Stimulated activated CD4-positive, alpha-beta T cell treated with anti-CD3 and anti-CD28 coated beads, TNF-alpha, amount 100 ng/mL, for 1 hour (primary cell): ENCODE measurements at places on chromosomes 1 and 21.

- DNase-seq: no peak
These were observed 47.7 kb downstream of the ELAVL4 start for GRCh38 chr1:50156241-50157010.

- DNase-seq: no peak
These were observed 1.4 kb downstream of the EIF4G3 start for GRCh38 chr1:21175324-21175669.

DNA sequence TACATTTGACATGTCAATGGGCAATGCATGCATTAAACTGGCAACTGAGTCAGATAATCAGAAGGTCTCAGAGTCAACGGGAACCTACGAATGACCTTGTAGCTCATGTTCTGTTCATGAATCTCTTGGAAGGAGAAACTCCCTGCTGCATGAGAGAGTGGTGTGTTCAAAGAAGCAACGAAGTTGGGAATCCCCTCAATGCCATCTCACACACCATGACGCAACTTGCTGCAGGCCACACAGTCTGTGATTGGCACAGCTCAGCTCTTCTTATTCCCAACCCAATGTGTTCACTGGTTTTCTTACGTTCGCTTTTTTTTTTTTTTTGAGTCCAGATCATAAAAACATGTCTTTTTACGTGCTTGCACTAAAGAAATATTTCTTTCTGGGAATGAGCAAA is 53.5 kb upstream of the PRDM2 start:
- no peak for DNase-seq

DNA sequence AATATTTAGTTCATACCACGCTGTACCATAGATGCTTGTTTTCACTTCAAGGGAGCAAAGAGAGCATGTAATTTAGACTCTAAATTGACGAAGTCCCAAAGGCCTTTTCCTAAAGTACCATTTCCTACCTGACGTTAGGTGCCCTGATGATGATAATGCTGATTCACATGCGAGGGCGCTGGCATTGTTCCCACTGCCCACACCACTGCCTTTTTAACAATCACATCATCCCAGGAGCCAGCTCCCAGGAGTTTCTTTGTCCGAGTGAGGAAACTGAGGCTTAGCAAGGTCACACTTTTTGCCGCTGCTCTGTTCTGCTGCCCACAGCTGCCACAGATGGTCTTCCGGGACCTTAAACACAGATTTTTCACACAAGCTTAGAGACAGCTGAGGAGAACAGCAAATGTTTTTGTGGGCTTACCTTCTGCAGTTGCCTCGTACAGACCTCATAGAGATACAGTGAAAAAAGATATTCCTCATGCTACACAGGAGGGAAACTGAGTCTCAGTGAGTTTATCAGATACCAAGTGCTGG is 69.4 kb downstream of the EVA1C start:
- no peak for DNase-seq

DNA sequence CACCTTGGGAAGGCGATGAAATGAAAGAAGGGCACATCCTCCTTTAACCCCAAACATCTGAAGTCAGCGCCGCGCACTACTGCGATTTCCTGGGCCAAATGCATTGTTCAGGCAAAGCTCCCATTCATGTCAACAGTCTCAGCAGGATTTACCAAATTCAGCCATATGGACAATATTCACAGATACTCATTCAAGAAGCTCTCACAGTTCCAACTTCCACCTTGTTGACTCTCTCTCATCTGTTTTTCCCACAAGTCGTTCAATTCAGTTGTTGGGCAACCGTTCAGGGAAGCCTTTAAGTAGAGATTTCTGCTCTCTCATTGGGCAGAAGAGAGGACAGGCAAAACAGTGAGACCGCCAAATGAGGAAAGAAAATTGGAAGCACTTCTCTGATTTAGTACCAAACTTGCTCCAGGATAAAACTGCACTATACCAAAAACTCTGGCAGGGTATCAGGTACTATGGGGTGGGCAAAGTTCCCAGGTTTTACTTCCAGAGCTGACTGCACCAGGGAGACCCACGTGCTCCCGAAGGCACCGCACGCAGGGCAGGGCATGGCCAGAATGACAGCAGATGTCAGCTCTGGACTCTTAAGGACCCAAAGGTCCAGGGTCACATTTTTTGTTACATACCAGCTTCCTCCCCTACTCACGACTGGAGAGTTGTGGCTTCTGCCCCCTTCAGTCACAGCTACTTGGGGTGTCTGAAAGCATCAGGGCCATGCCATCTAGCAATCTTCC is 668.8 kb downstream of the KIF26B start:
- no peak for DNase-seq

DNA sequence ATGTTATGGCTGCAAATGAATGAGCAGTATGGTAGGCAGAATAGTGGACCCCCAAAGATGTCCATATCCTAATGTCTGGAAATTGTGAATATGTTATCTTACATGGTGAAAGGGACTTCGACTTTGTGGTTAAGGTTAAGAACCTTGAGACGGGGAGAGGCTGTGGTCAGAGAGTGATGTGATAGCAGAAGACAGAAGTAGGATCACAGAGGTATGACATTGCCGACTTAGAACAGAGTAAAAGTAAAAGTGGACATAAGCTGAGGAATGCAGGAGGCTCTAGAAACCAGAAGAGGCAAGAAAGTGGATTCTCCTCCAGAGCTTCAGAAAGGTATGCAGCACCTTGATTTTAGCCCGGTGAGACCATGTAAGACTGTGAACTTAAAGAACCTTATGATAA is 74.6 kb downstream of the CTH start:
- DNase-seq: no peak

DNA sequence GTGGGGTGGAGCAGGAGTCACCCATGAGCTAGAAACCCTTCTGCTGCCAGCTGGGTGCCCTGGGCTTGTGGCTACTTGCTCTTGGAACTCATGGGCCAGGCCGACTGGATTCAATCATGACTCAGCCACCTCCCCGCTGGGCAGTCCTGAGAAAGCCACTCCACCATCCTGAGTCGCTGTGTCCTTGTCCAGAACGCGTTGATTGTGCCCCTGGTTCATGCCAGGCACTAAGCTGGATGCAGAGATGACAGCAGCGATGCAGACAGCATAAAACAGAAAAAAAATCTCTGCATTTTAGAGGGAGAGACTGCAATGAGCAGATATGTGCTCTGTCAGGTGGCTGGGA is 10.6 kb downstream of the PADI1 start:
- DNase-seq: no peak

- DNase-seq: no peak
These were observed 6.5 kb upstream of the GRIK3 start for GRCh38 chr1:37040773-37041172.
